GOT3 (cell line): ENCODE measurements at places on chromosomes 5 and 9.

- DNase-seq: no peak
Measured at GRCh38 chr5:133372293-133372937, 239.9 kb downstream of the FSTL4 start.

- DNase-seq: no peak
Measured at GRCh38 chr5:101897914-101898313, 398.2 kb downstream of the SLCO4C1 start.

DNA sequence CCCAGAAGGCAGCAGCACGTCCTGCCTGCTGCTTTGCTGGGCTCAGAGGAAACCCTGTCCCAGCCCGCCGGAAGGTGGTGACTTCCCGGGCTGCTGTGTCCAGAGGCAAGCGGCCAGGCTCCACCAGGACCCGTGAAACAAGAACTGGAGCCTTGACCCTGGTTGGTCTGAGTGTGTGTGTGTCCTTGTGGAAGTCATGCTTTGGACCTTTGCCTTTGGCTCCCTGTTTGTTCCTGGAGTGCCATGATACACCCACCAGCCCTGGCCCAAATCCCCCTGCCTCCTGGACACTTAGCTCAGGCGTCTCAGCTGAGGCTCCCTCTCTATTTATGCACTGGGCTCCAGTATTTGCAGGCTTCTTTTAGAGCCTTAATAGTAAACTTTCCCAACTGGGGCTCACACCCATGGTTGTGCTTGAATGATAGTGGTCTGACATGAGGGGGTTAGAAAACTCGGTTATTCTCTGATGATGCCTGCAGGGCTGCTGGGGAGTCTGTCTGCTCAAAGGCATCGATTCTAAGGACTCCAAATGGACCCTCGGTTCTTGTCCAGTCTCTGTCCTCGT, 72.2 kb downstream of the C9orf50 start:
- DNase-seq: no peak

DNA sequence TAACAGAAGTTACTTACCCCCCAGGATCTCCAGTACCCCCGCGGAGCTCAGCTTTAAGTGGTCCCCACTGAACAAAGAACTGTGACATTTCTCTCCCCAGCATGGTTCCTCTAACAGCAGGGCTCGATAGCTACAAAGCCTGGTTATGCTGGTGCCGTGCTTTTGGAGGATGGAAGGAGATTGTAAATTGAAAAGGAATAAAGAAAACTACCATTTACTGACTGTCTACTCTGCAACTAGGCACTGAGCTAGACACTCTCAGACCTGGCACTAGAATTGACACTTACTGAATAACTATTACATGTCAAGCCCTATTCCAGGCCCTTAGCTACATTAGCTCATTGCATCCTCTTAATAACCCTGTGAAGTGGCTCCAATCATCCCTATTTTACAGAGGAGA, 145.3 kb downstream of the TTLL11 start:
- DNase-seq: no peak
